ENCODE measurements at places on chromosomes 1 and 21.

DNA sequence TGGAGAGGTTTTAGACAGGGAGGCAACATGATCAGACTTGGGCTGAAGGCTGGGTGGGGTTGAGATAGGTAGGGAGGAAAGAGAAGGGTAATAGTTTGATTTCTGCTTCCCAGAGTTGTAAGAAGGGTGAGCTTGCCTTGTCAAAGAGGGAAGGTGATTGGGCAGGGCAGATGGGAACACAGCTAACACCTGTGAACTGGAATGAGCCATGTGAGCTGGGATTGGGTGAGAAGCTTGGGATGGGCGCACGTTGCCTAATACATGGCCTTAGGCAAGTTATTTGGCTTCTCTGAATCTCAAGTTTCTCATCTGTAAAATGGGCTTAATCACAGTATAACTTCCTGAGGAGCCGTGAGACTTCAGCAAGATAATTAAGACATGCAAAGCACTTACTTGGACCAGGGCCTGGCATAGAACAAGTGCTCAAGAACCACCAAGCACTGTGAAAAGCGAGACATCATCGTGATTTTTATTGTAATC lies 33.8 kb upstream of the ID3 start:
- DNase-seq: no peak

GRCh38 chr21:45072738-45073300 lies 1.6 kb upstream of the ADARB1 start:
- DNase-seq: no peak

- no peak for DNase-seq
Observed at GRCh38 chr1:84352298-84353106, 45.8 kb upstream of the DNASE2B start.

GRCh38 chr1:214026985-214027384 lies 39.2 kb downstream of the PROX1 start:
- no peak for DNase-seq

GRCh38 chr1:29029667-29030066 lies 94.0 kb downstream of the TMEM200B start:
- no peak for DNase-seq

DNA sequence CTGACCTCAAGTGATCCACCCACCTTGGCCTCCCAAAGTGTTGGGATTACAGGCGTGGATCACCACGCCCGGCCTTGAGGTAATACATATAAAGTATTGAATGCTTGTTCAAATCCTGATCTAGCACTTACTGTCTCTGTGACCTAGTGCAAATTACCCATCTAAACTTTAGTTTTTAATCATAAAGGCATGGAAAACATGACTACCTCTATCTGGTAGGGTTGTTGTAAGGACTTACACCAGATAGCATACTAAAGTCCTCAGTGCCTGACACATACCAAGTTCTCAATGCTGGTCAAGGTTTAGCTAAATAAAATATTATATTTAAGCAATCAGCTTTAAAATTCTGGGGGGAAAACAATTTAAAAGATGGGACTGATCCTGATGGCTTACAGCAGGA lies 38.3 kb downstream of the RAB3GAP2 start:
- DNase-seq: no peak

DNA sequence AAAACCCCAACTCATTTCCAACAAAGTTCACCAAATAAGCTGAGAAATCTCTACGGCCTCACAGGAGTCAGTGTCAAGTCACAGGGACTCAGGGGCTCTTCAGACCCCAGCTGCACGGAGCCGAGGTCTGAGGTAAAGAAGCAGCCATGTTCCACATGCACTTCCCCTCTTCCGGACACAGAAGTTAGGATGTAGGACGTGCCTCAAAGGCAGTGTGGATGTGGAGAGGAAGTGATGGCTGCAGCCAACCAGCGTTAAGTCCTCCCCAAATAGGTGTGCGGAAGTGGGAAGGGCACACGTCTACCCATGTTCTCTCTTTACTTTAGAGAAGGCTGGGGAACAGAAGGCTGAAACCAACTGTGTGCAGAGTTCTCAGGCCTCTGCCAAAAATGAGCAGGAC lies 14.6 kb upstream of the NCF2 start:
- DNase-seq: no peak

DNA sequence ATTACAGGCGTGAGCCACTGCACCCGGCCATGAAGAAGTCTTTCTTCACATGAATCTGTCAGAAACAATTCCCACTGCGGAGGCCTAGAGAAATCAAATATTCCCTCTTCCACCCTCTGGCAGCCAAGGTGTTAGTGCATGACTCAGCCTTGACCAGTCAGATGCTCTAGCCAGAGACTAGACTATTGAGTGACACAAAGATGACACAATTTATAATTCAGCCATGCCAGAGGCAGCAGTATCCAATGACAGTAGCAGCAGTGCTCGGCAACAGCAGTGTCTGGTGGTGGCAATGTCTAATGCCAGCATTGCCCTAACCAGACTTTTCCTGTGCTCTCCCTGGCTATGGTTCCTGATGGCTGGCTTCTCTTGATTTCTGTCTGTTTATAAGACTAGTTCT lies 8.7 kb downstream of the CTXND2 start:
- no peak for DNase-seq

- DNase-seq: no peak
Observed at GRCh38 chr1:111888740-111889376, 100.6 kb downstream of the KCND3 start.

DNA sequence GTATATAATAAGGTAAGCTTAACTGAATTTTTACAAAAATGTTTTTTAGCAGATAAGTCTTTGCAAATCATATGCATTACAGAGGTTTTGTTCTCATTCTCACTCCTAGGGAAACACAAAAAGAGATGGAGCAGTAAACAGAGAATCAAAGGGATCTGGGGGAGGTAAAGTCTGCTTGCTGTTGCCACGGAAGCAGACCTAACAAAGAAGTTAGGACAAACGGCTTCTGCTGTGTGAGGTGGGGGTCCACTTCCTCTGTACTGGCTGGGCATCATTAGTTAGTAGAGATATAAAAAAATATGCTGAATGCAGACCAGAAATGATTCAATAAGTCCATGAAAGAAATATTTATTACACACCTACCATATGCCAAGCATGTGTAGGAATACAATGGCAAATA lies 34.2 kb downstream of the GJA5 start:
- no peak for DNase-seq

- no peak for DNase-seq
Observed at GRCh38 chr1:58155418-58156123, 391.0 kb downstream of the OMA1 start.

GRCh38 chr1:199221371-199222150 lies 582.7 kb downstream of the PTPRC start:
- no peak for DNase-seq

DNA sequence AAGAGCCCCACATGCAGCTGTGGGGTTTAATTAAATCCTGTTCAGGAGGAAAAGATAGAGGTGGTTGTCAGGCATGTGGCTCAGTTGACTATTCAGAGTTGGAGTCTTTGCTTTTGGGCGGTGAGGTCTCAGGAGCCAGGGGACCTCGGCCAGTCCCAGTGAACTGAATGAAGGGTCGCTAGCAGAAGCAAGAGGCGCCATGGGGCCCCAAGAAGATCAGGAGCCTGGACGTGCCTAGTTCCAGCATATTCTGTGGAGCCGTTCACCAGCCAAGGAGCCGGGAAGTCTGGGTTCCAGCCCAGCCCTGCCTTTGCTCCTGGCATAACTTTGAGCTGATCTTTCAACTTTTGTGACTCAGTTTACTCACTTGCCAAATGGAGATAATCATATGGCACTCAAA lies 217.7 kb upstream of the IRF2BP2 start:
- no peak for DNase-seq

- no peak for DNase-seq
Observed at GRCh38 chr1:94486990-94487389, 54.6 kb downstream of the F3 start.

- DNase-seq: peak; percentile 20
Observed at GRCh38 chr1:181062836-181063428, 25.6 kb upstream of the IER5 start.

DNA sequence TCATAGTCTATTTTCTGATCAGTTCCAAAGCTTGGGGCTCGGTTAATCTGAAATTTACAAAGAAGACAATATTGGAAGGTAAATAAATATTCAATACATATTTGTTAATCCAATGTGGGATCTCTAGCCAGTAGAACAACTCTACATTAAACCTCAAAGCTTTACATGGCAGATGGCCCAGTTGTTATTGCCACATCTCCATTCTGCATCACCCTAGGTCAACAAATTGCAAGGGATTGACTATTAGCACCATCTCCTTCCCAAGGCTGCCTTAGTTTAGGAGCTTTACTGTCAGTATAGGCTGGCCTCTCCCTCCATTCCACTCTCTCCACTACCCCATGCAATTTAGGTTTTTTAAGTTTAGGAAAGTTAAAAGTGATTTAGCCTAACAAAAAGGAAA lies 69.7 kb downstream of the TTLL7 start:
- no peak for DNase-seq

- no peak for DNase-seq
Observed at GRCh38 chr1:39416609-39417008, 74.8 kb upstream of the BMP8A start.

DNA sequence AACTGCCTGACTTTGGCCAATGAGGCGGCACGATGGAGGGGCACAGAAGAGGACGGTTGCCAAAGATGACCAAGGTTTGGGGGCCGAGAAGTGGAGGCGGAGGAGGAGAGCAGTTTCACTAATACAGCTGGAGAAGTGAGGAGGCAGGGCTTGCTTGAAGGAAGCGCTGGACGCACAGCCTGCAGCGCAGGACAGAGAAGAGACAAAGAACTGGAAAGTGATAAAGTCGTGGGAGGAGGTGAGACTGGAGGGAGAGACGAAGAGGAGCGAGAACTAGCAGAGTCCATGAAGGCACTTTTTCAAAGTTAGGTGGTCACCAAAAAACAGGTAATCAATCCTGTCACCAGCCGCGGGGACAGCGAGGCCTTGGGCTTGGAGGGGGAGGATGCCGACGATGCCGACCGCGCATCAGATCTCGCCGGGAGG lies 771 bp downstream of the PACC1 start:
- no peak for DNase-seq

DNA sequence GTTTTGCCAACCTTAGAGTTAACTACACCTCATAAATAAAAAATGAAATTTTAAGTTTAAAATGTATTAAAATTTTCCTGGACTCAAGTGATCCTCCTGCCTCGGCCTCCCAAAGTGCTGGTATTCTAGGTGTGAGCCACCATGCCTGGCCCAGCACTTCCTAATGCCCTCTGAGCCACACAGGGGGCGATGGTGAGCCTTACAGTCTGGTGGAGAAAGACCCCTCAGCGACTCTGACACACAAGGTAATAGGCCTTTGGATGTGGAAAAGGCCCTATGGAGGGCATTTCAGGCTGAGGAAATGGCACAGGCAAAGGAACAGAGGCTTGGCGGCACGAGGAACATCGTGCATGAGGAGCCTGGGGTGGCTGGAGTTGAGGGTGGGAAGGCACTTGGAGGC lies 6.7 kb downstream of the CITED4 start:
- DNase-seq: no peak

- no peak for DNase-seq
Observed at GRCh38 chr1:178986204-178986603, 39.5 kb upstream of the FAM20B start.

DNA sequence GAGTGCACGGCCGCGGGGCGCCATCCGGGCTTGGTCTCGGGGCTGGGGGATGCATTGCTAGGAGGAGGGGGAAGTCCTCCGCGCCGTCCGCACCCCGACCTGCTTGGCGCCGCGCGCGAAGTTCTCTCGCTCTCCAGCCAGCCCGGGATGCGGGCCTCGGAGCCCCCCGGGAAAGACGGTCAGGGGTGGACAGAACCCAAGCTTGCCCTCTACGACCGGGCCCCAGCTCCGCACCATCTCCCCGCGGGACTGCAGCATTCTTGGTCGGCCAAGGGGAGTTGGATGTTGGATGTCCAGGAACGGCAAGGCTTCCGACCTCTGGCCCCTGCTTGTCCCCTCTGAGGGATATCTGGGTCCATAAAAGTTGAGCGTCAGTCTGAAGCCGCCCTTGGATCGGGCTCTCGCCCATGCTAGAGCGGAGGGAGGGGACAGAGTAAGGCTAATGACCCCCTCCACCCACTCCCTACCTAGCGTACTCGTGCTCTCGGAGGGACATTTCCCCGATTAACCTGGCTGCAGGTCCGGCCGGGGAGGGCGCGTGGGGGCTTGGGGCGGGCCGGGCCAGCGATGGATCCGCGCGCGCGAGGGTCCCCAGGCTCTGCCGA lies 522 bp downstream of the DISP3 start:
- DNase-seq: no peak

GRCh38 chr1:176803596-176803995 lies 340.6 kb downstream of the PAPPA2 start:
- DNase-seq: no peak

DNA sequence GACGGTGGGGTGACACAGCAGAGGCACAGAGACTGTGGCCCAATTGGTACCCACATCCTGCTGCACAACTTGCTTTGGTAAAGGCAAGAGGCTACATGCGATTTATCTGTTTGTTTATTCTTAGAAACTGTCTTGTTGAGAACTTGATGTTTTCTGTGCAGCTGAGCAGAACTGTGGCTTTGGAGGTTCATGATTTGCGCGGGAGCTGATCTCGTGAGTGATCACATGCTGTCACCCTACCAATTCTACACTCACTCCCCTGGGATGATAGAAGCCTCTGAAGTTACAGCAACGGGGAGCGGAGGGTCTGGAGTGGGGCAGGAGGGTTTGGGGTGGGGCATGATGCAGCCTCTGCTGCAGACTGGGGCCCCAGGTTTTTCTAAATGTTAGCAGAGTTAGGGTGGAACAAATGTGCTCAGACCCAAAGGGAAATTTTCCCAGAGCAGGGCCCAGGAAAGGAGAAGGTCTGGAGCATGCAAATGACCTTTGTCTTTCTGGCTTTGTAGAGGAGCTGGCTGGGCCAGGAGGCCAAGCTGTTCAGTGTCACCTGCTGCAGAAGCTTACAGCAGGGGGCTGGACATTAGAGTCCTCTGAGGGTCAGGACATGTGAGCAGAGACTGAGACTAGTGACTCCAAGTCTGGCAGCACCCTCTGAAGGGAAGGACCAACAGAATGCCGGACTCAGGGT lies 83.6 kb downstream of the GRIK3 start:
- no peak for DNase-seq

DNA sequence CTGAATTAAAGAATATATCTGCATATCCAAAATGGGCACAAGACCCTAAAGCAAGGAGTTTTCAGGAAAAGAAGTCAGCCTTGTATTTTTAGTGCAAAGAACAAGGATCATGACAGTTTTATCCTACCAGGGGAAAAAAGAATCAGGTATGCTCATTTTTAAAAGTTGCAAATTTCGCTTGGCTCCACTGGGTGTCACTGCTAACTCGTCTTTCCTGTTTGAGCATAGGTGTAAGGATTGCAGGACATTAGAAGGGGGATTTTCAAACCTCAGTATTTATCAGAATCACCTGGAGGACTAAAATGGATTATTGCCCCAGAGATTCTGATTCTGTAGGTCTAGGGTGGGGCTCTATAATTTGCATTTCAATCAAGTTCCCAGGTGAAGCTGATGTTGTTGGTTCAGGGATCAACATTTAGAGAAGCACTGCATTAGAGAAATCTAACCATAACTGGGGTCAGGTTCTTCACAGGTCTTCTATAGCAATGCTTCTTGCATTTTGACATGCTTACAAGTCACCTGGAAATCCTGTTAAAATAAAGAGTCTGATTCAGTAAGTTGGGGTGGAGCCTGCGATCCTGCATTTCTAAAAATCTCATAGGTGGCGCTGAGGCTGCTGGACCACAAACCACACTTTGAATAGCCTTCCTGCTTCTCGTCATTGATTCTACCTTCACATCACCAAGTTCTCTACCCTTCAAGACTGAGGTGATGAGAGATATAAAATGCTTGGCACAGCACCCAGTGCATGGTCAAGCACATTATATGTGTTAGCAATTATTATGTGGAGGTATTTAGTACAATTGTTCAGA lies 39.6 kb downstream of the NUF2 start:
- no peak for DNase-seq
